Osteoblast (primary cell): ENCODE measurements at places on chromosomes 7 and 10. TPM values are rescaled to one million over a fixed set of nuclear protein-coding genes. Genes with fewer than 3 reads are reported as not detected.
A peak's percentile ranks its signal among the peaks of the same experiment; 100 is the strongest.

TWNK gene
- total RNA-seq, result 3.2 and 3.3 TPM in 2 replicates

PWWP2B gene
- 15.3 and 18.5 TPM in 2 replicates for total RNA-seq

SLC26A4 gene
- 0.36 and 0.59 TPM in 2 replicates for total RNA-seq

TACC2 gene
- 5.0 and 5.8 TPM in 2 replicates for total RNA-seq

DNA sequence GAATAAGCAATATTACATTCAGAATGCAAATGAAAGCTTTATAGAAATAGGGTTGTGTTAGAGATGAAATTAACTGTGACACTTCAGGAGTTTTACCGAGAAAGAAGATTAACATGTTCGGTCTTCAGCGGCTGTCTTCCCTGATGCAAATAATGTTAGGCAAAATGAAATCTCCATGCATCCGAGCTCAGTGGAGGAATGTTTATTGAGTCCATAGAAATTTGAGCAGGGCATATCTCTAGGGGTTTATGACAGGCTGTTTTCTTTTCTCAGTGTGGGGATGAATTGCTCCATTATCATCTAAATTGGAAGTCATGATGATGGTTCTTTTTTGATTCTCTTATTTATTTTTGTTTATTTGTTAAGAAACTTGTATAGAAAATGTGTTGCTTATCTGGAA lies 31.7 kb downstream of the DYNC1I1 start:
- no peak for DNase-seq

DNA sequence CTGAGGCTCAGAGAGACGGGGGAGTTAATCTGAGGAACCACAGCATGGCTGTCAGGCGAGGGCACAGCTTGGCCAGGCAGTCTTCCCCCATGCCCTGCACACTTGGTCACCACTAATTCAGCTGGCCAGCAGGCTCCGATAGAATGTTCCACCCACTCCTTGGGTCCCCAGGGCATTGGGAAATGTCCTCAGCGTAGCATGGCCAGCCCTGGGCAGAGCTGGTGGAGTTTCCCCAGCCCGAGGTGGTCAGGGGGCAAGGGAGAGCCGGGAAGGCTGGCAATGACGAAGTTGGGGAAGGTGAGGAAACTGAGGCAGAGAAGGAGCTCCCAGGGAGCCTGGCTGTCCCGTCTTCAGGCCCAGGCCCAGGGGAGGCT lies 12.1 kb upstream of the GRIFIN start:
- peak; percentile 95 for DNase-seq
